Stimulated activated CD4-positive, alpha-beta T cell treated with anti-CD3 and anti-CD28 coated beads, TNF-alpha, amount 100 ng/mL, for 24 hours (primary cell): ENCODE measurements at places on chromosomes 2 and 18.

GRCh38 chr18:59087391-59087790, 52.3 kb upstream of the SEC11C start:
- no peak for DNase-seq

DNA sequence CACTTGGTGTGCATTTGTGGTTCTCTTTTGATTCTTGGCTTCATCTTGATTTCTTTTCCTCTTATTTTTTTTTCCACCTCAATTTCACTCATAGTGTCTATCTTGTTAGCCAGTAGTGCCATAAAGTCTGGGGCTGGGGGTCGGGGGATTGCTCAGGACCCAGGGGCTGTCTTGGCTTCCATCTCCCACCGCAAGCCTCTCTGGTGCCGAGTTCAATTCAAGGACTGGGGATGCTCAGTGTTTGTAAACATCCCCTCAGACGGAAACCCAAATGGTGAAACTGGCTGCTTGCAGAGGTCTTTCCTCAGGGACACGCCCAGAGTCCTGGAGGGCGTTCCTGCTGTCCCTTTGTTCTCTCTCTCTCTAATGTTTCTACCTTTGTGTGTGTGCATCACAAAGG, 173.3 kb downstream of the TWIST2 start:
- DNase-seq: no peak

- DNase-seq: no peak
These were observed 565.5 kb downstream of the CCDC85A start for GRCh38 chr2:56749152-56749752.

DNA sequence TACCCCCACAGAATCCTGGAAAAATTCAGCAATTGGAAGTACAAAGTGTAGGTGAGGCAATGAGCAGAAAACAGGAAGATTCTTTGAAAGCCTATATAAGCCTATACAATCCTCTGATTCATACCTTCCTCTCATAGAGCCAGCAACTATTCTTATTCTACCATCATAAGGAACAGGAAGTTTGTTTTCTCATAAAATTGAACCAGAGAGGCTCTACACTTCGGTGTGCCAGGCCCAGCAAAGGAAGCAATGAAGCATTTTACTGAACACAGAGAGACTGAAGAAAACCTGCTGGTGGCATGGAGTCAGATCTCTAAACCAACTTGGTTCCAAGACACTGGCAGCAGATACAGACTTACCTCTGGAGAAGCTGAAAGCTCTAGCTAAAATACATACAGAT, 18.7 kb downstream of the CASP8 start:
- DNase-seq: no peak

GRCh38 chr2:37896319-37896718, 28.8 kb upstream of the RMDN2 start:
- no peak for DNase-seq

- no peak for DNase-seq
These were observed 287.0 kb downstream of the TCF4 start for GRCh38 chr18:55300936-55301531.

GRCh38 chr2:37230581-37230980, 815 bp downstream of the CEBPZ start:
- DNase-seq: no peak

DNA sequence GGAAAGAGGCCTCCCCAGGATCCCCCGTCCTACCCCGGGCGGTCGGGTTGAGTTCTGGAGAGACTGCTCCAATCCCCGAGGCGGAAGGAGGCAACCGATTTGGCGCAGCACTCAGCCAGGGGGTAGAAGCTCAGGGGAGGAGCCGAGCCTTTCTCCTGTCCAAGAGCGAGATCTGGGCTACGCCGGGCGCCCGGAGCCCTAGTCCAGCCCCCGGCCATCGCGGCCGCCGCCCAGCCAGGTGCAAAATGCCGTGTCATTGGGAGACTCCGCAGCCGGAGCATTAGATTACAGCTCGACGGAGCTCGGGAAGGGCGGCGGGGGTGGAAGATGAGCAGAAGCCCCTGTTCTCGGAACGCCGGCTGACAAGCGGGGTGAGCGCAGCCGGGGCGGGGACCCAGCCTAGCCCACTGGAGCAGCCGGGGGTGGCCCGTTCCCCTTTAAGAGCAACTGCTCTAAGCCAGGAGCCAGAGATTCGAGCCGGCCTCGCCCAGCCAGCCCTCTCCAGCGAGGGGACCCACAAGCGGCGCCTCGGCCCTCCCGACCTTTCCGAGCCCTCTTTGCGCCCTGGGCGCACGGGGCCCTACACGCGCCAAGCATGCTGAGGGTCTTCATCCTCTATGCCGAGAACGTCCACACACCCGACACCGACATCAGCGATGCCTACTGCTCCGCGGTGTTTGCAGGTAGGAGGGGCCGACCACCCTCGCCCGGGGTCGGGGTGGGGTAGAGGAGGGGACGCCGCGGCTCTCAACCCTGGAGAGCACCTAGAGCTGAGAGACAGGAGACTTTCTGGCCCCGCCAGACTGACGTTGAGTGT, at the start of gene DYSF:
Gene DYSF (plus strand): TSS at position 158 of the 817 bp plus-strand sequence.
- DNase-seq: no peak

GRCh38 chr2:129755786-129756185, 223.7 kb upstream of the RAB6C start:
- no peak for DNase-seq

GRCh38 chr2:18345848-18346247, 214.6 kb downstream of the RDH14 start:
- no peak for DNase-seq

GRCh38 chr2:118049816-118050140, 35.9 kb upstream of the CCDC93 start:
- DNase-seq: no peak

GRCh38 chr2:26720322-26721114, 28.0 kb downstream of the KCNK3 start:
- no peak for DNase-seq

DNA sequence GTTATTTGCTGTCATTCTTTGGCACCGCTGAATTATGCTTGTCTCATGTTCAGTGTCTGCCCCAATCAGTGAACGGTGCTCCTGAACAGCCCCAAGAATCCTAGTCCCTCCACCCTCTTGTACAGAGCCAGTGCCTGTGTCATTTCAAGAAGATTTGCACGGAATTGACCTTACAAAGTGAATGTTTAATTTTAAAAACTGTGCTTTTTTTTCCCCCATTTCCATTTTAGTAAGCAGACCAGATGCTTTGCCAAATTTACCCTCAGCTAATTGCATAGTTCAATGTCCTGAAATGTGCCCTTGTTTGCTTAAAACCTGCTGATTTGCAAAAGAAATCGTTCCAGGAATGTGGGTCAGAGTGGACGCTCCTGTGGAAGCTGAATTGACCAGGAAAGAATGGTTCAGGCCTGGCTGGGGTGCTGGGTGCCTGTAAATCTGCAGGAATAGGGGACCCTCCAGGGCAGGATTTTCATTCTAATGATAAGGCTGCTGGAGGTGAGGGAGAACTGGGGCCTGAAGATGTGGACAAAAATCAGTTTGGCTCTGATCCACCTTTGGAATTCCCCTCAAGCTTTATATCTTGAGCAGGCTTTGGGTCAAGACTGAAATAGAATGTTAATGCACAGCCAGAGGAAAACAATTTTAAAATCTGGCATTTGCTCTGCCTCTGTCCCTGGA, 20.1 kb downstream of the TMEM17 start:
- no peak for DNase-seq

DNA sequence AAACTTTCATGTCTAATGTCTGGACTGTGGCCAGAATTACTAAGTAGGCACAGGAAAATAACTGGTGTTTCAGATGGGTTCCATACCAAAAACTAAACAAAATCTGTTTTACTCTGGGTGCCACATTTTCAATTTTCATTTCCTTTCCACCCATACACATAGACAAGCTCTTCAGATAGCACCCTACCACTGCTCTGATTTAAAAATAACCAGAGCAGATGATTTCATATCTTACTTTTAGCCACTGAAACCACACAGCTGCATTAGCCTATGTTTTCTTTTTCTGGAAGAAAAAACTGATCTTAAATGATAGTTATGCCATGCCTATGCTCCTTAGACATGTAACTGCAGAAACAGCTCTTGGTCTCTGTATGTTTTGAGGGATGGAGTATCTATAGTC, 647.6 kb downstream of the CPS1 start:
- DNase-seq: no peak

DNA sequence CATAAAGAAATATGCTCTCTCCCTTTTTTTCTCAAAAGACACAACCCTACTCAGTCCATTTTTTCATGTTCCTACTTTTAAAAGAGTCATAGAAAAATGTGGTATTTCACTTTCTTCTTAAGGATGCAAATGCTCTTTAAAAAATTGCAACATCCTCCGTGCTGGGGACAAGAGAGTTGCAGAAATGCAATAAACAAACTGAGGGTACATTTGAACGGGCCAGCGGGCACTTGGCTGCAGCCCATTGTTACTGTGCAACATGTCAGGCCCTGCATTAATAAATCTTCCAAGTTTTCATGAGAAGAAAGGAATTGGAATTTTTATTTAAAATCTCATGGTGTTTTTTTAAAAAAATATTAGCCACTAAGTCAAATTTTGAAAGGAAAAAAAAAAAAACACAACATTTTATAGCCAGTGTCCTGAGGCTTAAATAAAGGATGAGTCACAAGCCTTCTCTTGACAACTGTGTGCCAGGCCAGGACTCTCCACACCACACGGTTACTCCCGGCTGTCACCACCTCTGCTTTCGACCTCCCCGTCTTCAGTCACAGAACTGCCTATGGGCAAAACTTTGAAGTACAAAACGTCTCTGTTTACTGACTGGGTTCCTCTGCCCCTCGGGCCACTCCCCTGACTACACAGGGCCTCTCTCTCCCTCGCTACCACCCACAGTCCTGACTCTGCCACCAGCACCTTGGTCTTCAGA, 57.5 kb upstream of the MFF start:
- DNase-seq: no peak

DNA sequence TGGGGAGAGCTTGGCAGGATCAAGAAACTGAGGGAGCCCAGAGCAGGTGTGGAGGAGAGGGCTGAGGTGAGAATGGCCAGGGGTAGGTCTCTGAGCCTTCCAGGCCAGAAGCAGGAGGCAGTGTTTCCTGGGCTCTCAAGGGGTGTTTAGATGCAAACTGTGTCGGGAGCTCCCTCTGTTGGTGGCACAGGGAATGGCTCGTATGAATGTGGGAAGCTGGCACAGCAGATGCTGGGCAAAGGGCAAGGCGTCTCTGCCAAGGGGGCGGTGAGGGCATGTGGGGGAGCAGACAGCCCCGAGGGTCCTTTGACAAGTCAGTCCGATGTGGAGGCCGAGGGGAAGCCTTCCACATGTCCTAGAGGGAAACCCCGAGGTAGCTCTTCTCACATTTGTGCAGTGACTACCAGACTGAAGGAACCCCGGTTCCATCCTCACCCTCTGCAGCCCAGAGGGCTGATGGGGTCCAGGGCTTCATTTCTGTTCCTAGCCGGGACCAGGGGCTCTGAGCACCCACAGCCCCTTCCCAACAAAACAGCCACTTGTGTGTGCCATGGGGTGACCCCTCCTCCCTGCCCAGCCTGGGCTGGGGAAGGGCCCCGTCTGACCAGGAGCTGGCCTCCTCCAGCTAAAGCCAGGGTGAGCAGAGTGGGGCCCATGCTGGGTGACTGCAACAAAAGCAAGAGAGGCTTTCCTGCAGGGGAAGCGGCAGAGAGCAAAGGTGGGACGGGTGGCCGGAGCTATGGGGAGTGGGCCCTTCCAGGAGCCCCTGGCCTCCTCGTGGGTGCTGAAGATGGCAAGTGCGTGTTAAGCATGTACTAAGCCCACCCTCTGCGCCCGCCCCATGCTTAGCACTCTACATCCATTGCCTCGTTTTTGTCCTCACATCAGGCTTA, 103.4 kb downstream of the SEPTIN10 start:
- peak; percentile 73 for DNase-seq

DNA sequence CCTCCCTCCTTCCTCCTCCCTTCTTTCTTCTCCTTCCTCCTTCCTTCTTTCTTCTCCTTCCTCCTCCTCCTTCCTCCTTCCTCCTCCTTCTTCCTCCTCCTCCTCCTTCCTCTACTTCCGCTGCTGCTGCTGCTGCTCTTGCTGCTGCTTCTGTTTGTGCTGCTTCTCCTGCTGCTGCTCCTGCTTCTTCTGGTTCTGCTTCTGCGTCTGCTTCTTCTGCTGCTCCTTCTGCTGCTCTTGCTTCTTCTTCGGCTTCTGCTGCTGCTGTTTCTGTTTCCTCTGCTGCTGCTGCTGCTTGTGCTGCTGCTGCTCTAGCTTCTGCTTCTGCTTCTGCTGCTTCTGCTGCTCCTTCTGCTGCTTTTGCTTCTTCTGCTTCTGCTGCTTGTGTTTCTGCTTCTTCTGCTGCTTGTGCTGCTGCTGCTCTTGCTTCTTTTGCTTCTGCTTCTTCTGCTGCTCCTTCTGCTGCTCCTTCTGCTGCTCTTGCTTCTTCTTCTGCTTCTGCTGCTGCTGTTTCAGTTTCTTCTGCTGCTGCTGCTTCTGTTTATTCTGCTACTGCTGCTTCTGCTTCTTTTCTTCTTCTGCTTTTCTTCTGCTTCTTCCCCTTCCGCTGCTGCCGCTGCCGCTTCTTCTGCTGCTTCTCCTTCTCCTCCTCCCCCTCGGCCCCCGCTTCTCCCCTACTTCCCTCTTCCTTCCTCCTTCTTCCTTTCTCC, 8.6 kb downstream of the SNRNP27 start:
- DNase-seq: no peak
